ENCODE measurements at places on chromosomes 4 and X. TPM values are rescaled to one million over a fixed set of nuclear protein-coding genes. Genes with fewer than 3 reads are reported as not detected.

The CLDN22 gene
- total RNA-seq, result not detected

The CENPVL3 gene
- not detected for total RNA-seq

- DNase-seq, result no peak
These were observed 50.9 kb downstream of the ABCG2 start for GRCh38 chr4:88107406-88108107.

DNA sequence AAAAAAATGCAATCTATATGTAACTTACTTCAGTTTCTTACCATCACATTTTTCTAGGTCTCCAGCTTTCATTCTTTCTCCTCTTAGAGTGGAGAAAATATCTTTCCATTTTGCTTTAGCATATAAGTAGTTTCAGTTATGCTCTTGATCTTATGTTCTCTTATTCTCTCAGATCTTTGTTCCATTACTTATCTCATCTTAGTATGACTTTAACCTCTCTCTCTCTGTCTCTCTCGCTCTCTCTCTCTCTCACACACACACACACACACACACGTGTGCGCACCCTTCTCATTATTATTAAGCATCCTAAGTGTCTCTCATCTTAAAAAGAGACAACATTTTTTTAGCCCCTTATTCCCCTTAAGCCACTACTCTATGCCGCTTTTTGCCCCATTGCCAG, 92.8 kb downstream of the FAAH2 start:
- DNase-seq, result no peak

The TCEAL6 gene
- total RNA-seq, result not detected

DNA sequence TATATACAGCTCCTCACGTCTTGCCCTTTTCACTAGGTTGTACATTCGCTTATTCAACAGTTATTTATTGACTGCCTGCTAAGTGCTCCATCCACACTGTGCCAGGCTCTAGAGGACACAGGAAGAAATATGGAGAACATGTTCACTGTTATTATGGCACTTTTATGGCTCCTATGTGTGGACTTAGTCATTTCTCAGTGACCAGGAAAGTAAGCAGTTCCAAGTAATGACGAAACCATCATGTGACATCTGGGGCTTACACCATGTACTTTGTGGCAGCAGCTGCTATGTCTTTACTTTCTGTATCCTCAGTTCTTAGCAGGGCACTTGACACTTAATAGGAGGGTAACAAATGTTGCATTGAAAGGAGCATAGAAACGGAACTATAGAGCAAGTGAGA, 278.0 kb downstream of the ANK2 start:
- no peak for DNase-seq

DNA sequence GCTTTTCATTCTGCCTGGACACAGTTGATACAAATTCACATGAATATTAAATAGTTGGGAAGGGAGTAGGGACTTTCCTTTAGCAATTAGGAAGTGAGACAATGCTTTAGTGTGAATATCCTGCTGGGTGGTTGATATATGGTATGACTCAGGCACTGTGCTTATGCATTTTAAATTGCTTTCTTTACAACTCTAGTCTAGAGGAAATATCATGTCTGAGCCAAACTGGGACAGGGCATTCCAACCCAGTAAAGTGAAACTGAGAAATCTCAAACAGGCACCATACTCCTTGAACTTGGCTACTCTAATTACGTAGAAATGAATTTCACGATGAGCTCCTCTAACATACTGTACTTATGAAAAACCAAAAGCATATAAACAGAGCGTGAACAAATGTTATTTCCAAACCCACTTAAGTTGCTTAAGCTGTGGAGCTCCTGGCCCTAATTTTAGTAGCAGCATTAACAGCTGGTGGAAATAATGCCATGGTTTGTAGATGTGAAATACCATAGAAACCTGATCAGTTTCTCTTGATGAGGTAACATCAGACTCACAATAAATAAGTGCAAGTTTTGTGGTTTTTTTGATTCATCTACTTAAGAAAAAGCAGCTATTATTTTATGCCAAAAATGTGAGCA, 242.9 kb upstream of the GK2 start:
- no peak for DNase-seq

DNA sequence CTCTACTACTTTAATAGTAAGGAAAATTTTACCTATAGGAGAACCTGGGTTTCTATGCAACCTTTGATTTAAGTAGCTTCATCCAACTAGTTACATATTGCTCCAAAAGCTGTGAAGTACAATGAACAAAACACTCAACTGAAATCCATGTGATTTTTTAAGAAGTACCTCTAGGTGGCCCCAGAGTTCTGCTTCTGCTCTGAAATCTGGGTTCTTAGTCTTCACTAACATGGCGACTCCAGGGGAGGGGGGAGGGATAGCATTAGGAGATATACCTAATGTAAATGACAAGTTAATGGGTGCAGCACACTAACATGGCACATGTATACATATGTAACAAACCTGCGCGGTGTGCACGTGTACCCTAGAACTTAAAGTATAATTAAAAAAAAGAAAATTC, 73.4 kb upstream of the MAGEB2 start:
- no peak for DNase-seq

The ATP1B4 gene
- total RNA-seq, result not detected

DNA sequence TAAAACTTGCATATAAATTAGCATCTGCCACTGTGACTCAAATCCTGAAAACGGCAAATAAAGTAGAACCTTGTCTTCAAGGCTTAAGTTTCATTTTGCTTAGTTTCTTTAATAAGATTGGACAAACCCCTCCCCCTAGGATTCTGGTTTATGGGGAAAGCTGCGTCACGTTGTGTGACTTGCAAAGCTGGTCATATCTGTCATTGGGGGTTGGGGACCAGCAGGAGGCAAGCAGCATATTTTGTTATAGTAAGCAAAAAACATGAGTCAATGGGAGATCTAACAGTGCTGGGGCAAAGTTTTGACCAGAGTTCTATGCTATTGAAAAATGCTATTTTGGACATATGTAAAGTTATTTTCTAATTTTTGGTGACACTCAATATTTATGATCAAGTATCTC, 407.3 kb downstream of the PCDH18 start:
- DNase-seq, result no peak

DNA sequence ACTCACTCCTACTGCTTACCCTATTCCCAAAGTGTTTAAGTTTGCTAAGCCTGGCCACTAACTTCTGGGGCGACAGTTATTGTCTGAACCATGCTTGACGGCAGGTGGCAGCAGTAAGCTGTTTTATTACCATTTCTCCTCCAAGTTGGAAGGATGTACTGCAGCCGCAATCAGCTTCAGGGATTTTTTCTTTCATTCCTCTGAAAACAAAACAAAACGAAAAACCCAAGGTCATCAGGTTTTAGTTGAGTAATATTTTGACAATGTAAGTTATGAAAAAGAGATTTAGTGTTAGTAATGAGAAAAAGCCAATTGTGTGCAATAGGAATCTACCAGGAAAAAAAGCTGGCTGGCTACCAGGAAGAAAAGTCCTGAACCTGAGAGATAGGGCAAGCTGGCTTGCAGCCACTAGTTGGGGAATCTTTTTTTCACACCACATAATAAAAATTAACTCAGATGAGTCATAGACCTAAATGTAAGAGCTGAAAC, 13.2 kb upstream of the RAB9B start:
- no peak for DNase-seq

The CMC4 gene
- 28.0 TPM for total RNA-seq

The DCAF12L2 gene
- 1.0 TPM for total RNA-seq

The STK32B gene
- 1.9 TPM for total RNA-seq

GRCh38 chr4:71752383-71753042, 31.4 kb downstream of the GC start:
- no peak for DNase-seq

The MGARP gene
- total RNA-seq, result 3.4 TPM
